Central memory CD4-positive, alpha-beta T cell (primary cell): ENCODE measurements at places on chromosomes 1 and 21.

GRCh38 chr1:69528376-69528775 lies 39.3 kb upstream of the LRRC7 start:
- no peak for DNase-seq

- DNase-seq = no peak
These were observed 30.4 kb upstream of the PDC start for GRCh38 chr1:186491336-186491735.

DNA sequence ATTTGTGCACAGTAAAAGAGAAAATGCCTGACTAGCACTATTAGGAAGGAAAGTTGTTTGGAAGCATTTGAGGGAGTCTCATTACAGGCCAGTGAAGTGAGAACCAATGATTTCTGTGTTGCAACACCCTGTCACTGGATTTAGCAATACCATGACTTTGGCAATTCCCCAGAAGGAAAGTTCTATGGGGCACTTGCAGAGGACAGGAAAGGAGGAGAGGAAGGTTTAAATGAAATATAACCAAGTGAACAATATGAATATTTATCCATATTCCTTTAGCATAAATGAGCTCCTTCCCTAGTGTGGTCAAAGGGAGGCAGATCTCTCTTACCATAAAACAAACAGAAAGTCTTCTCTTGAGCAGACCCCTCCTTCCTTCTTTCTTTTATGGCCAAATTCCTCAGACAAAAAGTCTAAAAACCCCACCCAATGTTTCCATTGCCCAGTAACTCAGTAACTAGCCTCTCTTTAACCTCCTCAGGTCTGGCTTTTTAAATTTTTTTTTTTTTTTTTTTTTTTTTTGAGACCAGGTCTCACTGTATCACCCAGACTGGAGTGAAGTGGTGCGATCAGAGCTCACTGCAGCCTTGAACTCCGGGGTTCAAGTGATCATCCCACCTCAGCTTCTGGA lies 5.5 kb downstream of the TLR5 start:
- no peak for DNase-seq

DNA sequence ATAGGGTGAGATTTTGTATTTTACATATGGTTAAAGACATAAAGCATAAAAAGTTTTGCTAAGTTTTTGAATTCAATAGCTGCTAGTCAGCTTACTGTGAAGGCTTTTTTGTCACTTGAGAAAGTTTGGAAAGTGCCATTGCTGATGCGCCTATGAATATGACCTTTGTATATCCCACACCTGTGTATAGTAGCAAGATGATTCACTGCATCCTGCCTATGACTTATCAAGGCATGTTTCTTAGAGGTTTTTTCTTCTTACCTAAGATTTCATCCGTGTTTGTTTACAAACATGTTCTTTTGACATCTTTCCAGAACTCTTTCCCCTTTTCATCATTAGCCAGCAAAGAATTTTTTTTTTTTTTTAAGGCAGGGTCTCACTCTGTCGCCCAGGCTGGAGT lies 51.5 kb downstream of the PRKAA2 start:
- DNase-seq = no peak

DNA sequence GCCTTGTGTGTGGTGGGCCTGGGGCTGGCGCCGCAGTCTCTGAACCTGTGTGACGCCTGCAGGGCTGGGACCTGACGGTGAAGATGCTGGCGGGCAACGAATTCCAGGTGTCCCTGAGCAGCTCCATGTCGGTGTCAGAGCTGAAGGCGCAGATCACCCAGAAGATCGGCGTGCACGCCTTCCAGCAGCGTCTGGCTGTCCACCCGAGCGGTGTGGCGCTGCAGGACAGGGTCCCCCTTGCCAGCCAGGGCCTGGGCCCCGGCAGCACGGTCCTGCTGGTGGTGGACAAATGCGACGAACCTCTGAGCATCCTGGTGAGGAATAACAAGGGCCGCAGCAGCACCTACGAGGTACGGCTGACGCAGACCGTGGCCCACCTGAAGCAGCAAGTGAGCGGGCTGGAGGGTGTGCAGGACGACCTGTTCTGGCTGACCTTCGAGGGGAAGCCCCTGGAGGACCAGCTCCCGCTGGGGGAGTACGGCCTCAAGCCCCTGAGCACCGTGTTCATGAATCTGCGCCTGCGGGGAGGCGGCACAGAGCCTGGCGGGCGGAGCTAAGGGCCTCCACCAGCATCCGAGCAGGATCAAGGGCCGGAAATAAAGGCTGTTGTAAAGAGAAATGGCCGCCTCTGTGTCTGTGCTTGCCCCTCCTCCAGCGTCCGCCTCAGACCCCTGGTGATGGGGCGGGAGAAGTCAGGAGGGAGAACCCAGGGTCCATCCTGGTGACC lies 788 bp downstream of the ISG15 start:
- peak; percentile 46 for DNase-seq

DNA sequence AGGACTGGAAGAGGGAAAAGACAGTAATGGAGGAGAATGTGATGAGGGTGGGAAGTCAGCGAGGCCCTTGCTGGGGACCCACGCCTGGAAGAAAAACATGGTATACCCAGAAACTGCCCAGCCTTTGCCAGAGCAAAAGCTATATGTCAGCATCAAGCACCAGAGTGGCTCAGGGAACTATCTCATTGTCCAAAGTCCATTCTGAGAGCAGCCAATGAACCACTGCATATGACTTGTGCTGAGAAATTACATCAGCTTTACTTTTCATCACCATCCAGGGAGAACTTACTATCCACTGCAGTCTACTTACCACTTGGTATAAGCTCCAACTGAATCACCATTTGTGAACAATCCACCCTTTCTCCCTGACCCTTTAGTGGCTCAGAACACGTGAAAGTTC lies 148.1 kb downstream of the TTLL7 start:
- DNase-seq = no peak

- DNase-seq = no peak
These were observed 26.2 kb downstream of the TP73 start for GRCh38 chr1:3678361-3679097.

- no peak for DNase-seq
These were observed 56.2 kb upstream of the ROR1 start for GRCh38 chr1:63717511-63718065.

GRCh38 chr1:187999973-188000372 lies 1171.2 kb downstream of the PLA2G4A start:
- no peak for DNase-seq

GRCh38 chr1:180167021-180167701 lies 12.5 kb downstream of the QSOX1 start:
- DNase-seq = no peak

- DNase-seq = no peak
These were observed 66.1 kb downstream of the TMEM53 start for GRCh38 chr1:44608141-44608540.

- DNase-seq = no peak
These were observed 10.2 kb downstream of the TRAF3IP3 start for GRCh38 chr1:209766051-209766450.

DNA sequence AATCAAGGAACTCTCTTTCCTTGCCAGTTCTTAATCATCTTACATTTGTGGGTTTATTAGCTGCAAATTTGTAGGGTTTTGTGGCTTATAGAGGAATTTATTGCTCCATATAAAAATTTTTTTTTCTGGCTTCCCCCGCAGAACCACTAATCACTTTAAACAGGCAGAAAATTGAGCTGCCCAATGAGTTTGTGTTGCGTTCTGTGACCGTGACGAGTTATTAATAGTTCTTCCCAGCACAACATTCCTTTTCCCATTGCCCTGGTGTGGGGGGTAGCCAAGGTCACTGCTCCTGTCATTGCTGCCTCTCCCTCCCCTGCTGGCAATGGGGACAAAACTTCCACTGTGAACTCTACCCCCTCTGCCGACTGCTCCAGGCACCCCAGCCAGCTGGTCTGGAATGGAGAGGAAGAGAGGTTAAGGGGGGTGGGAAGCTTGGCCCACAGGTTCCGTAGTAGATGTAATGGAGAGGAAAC lies 55.1 kb downstream of the UBE2T start:
- no peak for DNase-seq

GRCh38 chr1:197958438-197959305 lies 41.5 kb downstream of the LHX9 start:
- DNase-seq = no peak

GRCh38 chr1:66386712-66387111 lies 147.2 kb upstream of the SGIP1 start:
- no peak for DNase-seq

GRCh38 chr1:54970901-54971300 lies 9.5 kb upstream of the TMEM61 start:
- DNase-seq = no peak

GRCh38 chr1:80645621-80646020 lies 1155.1 kb upstream of the ADGRL2 start:
- DNase-seq = no peak

DNA sequence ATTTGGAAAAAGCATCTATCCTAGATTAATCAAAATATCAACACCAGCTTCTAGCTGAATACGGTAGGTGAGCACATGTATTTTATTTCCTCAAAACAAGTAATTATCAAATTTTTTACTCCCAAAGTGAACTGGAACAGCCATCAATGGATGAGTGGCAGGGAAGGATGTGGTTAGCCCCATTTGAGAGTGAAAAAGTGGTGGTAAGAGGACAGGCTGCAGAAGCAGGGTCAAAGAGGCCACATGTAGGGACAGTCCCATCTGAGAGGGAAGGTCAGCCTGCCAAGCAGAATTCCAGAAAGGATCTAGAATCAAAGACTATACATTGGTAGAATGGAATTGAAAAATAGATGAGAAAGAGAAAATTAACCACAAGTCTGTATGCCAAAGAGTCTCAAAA lies 163.8 kb downstream of the SMYD3 start:
- DNase-seq = no peak

DNA sequence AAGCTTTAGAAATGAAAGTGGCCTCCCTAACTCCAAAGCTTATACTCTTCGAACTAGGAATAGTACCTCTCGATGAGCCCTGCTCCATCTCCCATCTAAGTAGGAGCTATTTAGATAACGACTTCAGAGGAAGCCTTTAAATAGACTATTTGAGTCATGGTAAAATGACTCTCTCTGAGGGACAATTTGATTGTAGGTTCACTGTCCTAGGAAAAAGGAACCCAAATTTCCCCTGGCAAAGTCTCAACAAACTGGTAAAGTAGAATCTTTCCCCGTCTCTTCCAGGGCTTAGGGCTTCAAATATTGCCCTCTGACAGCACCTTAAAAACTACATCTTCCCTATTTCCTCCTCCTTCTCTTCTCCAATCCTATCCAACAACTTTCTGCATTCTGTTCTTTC lies 2.0 kb upstream of the FCER1A start:
- no peak for DNase-seq

GRCh38 chr1:39044762-39045161 lies 18.6 kb downstream of the NDUFS5 start:
- no peak for DNase-seq

DNA sequence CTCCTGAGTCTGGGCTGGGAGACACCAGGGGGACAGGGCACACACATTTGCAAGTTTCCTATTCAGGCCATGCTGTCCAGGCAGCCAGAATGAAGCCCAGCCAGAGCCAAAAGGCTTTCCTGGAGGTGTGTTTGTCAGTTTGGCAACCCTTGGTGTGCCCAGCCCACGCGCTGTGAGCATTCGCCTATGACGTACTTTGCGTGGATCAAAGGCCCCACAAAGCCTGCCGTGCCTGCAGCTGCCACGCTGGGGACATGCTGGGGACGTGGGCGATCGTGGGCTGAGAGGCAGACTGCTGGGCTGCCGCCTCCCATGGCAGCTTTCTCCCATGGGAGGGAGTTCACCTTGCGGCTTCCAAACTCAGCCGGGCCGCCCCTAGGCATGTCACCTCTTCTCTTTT lies 57.5 kb downstream of the CD247 start:
- DNase-seq = peak; percentile 68

DNA sequence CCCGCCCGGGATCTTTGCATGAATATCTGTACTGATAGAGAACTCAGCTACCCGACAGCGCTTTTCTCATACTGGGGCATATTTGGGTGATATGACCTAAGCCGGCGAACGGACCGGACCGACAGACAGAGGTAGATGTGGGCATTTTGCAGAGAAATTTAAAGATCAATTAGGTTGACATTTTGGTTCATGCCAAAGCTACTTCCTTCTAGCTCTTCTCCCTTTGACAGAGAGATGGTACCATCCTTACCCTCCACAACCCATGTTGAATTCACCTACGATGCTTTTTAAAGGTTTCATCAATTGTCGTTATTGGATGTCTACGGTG lies 459 bp downstream of the ARV1 start:
- peak; percentile 21 for DNase-seq

DNA sequence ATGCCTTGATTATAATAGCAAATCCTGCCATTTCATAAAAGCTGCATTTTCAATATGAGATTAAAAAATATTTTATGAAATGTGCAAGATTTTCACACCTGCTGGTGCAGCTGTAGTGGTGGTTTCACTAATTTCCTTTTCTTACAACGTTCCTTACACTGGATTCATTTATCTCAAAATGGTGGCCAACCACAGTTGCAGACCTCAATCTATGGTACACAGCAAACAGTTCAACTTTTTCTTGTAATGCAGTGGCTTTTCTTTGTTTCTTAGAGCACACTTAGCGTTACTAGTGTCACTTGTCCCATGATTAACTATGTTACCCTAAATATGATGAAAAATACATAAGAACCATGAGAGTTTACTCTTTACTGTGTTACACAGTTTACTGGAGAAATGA lies 32.7 kb downstream of the FCER1A start:
- DNase-seq = no peak

DNA sequence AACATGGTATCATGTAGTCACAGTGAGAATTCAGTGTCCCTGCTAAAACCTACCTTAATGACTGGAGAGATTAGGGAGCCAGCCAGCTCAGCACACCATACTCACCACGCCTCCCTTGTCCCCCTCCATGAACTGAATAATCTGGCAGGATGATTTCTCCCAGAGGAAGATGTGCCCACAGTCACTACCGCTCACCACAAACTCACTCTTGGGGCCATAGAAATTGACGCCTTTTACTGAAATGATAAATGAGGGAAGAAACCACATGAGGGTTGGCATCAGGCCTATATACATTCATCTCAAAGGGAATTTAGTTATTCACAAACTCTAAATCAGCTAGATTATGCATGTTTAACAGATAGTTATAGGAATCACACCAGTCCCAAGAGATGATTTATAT lies 17.4 kb downstream of the PEA15 start:
- no peak for DNase-seq

DNA sequence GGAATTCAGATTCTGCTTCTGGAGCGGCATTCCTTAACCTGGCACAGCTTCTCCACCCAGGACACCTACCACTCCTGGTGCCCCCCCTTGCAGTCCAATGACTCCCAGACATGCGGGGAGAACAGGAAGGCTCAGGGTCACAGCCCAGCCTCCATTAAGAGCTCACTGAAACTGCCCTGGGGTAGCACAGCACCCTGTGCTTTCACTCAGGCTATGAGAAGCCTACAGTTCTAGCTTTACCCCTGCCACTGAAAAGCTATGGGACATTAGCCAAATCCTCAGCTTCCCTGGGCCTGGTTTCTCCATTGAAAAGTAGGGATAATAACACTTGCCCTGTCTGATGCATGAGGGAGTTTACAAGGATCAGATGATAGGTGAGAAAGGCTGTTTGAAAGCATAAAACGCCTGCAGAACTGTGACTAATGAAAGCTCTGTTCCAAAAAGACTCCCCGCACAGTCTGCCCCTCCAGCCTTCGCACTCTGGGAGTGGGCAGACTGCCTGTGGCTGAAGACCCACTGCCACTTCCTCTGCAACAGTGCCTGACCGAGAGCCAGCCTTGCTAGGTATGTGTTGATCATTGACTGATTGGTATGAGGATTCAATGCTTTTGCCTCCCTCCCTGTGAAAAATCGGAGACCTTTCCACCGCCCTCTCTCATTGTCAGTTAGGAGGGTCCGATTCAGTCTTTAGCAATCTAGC lies 2.7 kb upstream of the CLDN19 start:
- DNase-seq = no peak

- DNase-seq = no peak
These were observed 37.7 kb downstream of the DHRS3 start for GRCh38 chr1:12580054-12580887.
